ENCODE measurements at places on chromosomes 2 and 18. TPM values are rescaled to one million over a fixed set of nuclear protein-coding genes. Genes with fewer than 3 reads are reported as not detected.
A peak's percentile ranks its signal among the peaks of the same experiment; 100 is the strongest.

MRPL53 gene
- 57.8 TPM for polyA plus RNA-seq

PLEKHB2 gene
- polyA plus RNA-seq: 35.8 TPM

LYPD1 gene
- polyA plus RNA-seq: 0.55 TPM

C2orf80 gene
- polyA plus RNA-seq: not detected

GAD1 gene
- 1.3 TPM for polyA plus RNA-seq

LRRC30 gene
- not detected for polyA plus RNA-seq

HNRNPA3 gene
- 688 TPM for polyA plus RNA-seq

AGFG1 gene
- 60.8 TPM for polyA plus RNA-seq

ASB18 gene
- 0.07 TPM for polyA plus RNA-seq

MYO3B gene
- 2.5 TPM for polyA plus RNA-seq

NOSTRIN gene
- polyA plus RNA-seq: 45.3 TPM

RAB27B gene
- 12.1 TPM for polyA plus RNA-seq

DNA sequence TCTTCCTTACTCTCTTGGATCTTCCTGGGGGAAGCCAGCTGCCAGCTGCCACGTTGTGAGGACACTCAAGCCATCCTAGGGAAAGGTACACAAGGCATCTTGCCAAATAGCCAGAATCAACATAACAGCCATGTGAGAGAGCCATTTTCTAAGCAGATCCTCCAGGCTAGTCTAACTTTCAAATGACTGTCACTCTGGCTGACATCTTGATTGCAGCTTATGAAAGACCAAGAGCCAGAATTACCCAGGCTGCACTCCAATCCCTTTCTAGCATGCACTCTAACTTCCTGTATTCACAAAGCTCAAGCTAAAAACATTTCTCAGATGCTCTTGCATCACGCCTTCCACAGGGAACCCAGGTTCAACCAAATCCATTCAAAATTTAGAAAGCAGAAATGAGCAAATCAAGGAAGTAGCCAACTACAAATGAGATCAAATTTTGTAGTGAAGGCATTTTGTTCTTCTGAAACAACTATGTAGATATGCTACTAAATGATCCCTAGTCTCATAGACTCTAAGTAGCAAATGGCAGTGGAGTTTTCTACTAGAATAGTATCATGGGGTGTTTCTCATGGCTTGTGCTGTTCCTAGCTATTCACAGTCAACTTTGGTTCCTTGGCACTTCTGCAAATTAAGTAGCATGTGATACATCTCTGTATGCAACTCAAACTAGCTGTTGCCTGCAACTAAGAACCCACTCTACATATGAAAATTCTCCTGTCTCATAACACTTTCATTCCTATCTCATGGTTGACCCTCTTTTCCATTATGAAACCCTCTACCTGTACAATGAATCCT lies 281.9 kb downstream of the ZEB2 start:
- peaks cover 7% of the 10 kb centered on the region for H3K4me1 ChIP-seq
- no peaks in the 10 kb centered on the region for H3K36me3 ChIP-seq
- H3K27ac ChIP-seq: no peak overlapping the region
- no peak for DNase-seq
- H3K27me3 ChIP-seq: no peaks in the 10 kb centered on the region

GRCh38 chr2:132438691-132439090 lies 22.1 kb downstream of the GPR39 start:
- no peak overlapping the region for H3K27ac ChIP-seq
- H3K4me1 ChIP-seq: no peaks in the 10 kb centered on the region
- H3K27me3 ChIP-seq: no peaks in the 10 kb centered on the region
- H3K4me3 ChIP-seq: no peak overlapping the region

GRCh38 chr18:39051013-39051412 lies 1485.4 kb upstream of the CELF4 start:
- H3K27me3 ChIP-seq: no peaks in the 10 kb centered on the region
- no peak overlapping the region for H3K27ac ChIP-seq
- no peaks in the 10 kb centered on the region for H3K4me1 ChIP-seq
- H3K36me3 ChIP-seq: no peaks in the 10 kb centered on the region
- H3K4me3 ChIP-seq: no peak overlapping the region
- DNase-seq: no peak

- no peaks in the 10 kb centered on the region for H3K27me3 ChIP-seq
- no peaks in the 10 kb centered on the region for H3K36me3 ChIP-seq
- DNase-seq: no peak
- no peak overlapping the region for H3K27ac ChIP-seq
Observed at GRCh38 chr18:35516789-35517188, 19.0 kb upstream of the INO80C start.

DNA sequence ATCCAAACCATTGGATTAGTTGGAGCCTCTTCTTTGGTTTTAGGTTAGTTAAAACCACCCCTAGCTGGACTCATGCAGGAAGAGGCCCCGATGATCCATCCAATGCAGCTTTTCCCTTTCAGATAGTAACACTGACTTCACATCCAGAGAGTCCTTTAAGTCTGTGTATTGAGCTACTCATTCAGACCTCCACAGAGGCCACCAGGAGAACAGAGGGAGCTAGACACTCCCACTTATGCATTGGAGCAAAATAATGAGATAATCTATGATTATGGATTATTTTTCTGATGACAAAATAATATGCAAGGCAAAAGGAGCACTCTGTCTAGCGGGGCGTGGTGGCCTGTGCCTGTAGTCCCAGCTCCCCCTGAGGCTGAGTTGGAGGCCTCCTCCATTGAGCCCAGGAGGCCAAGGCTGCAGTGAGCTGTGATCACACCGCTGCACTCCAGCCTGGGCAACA lies 1.6 kb upstream of the ROCK2 start:
- no peaks in the 10 kb centered on the region for H3K36me3 ChIP-seq
- H3K4me3 ChIP-seq: no peak overlapping the region
- DNase-seq: no peak
- peaks cover 42% of the 10 kb centered on the region for H3K4me1 ChIP-seq
- H3K27ac ChIP-seq: peak overlapping the region; percentile 97

GRCh38 chr2:196538646-196539045 lies 100.9 kb upstream of the CCDC150 start:
- H3K4me1 ChIP-seq: no peaks in the 10 kb centered on the region
- H3K4me3 ChIP-seq: no peak overlapping the region
- DNase-seq: no peak
- H3K27me3 ChIP-seq: no peaks in the 10 kb centered on the region
- no peaks in the 10 kb centered on the region for H3K36me3 ChIP-seq

DNA sequence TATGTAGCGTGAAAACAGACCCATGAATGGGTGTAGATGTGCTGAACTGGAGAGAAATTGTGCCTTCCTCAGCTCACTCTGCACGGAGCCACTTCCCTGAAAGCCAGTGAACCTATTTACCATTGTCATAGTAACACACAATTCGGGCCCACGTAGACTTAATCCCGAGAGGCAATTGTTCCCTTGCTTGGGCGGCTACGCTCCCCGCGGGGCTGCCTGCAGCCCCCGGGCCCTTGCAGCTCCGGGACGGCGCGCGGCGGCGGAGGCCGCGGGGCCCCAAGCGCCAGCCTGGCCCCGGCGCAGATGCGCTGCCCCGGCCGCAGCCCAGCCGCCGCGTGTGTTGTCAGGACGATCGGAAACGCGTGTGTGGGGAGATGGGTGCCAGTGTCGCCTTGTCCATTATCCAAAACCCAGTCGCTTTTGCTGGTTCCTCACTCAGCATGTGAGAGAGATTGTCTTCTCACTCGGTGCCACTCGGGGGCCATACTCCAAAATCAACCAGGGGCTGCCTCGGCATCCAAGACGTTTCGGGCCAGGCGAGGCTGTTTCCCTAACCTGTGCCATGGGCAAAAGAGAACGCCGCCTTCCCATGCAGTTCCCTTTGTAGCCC lies 17.9 kb upstream of the LRRTM1 start:
- peaks cover 35% of the 10 kb centered on the region for H3K27me3 ChIP-seq
- no peaks in the 10 kb centered on the region for H3K36me3 ChIP-seq
- H3K4me1 ChIP-seq: no peaks in the 10 kb centered on the region
- DNase-seq: no peak
- H3K27ac ChIP-seq: no peak overlapping the region

DNA sequence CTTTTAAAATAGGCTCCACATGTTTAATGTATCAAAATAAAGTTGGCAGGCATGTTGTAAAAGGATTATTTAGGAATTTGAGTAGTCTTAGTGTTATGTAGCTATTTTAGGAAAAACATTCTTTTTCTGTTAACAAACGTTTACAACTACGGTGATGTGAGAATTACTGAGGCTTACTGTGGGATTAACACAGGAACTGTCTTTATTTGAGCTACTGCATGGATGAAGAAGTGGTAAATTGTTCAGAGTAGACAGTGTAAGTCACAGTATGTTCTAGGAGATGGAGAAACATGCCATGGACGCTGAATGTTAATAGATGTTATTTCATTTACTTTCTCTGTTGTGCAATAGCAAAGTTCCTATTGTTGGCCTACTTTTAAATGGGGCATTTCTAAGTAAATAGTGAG lies 1.6 kb downstream of the PPM1B start:
- no peaks in the 10 kb centered on the region for H3K27me3 ChIP-seq
- DNase-seq: peak; percentile 46
- peak overlapping the region; percentile 82 for H3K4me3 ChIP-seq
- peaks cover 46% of the 10 kb centered on the region for H3K4me1 ChIP-seq

- no peaks in the 10 kb centered on the region for H3K36me3 ChIP-seq
- H3K4me1 ChIP-seq: no peaks in the 10 kb centered on the region
- no peaks in the 10 kb centered on the region for H3K27me3 ChIP-seq
- no peak for DNase-seq
Observed at GRCh38 chr2:242064364-242065250, 195.1 kb downstream of the RTP5 start.

DNA sequence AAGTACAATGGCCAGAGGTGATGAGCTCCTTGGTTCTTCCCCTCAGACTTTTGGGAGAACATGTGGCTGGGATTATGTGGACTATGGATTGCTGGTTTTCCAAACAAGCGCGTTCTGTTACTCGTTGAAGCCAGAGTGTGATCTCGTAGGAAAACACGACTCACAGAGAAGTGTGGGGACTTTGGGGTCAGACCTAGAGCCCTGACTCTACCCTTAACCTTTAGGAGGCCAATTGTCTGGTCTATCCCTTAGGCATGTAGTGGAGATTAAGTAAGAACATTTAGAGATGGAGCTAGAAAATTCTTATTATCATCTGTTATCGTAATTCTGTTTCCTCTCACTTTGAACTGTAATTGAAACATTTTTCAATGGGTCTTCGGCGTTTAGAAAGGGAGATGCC lies 35.8 kb downstream of the BCL2L11 start:
- H3K36me3 ChIP-seq: peaks cover 55% of the 10 kb centered on the region
- no peaks in the 10 kb centered on the region for H3K27me3 ChIP-seq
- no peaks in the 10 kb centered on the region for H3K4me1 ChIP-seq
- H3K27ac ChIP-seq: no peak overlapping the region

- H3K27me3 ChIP-seq: no peaks in the 10 kb centered on the region
- no peak overlapping the region for H3K27ac ChIP-seq
- no peak overlapping the region for H3K4me3 ChIP-seq
- H3K4me1 ChIP-seq: no peaks in the 10 kb centered on the region
- H3K36me3 ChIP-seq: no peaks in the 10 kb centered on the region
- DNase-seq: no peak
Observed at GRCh38 chr2:128498589-128498988, 179.9 kb upstream of the HS6ST1 start.

- H3K4me3 ChIP-seq: no peak overlapping the region
- no peak overlapping the region for H3K27ac ChIP-seq
- peak; percentile 49 for DNase-seq
- H3K27me3 ChIP-seq: no peaks in the 10 kb centered on the region
- peaks cover 6% of the 10 kb centered on the region for H3K4me1 ChIP-seq
- no peaks in the 10 kb centered on the region for H3K36me3 ChIP-seq
Observed at GRCh38 chr2:162123806-162124758, 28.0 kb downstream of the GCG start.

GRCh38 chr18:2188258-2188657 lies 383.0 kb downstream of the METTL4 start:
- H3K27me3 ChIP-seq: no peaks in the 10 kb centered on the region
- H3K27ac ChIP-seq: no peak overlapping the region
- DNase-seq: no peak
- no peak overlapping the region for H3K4me3 ChIP-seq
- no peaks in the 10 kb centered on the region for H3K4me1 ChIP-seq

- H3K27me3 ChIP-seq: no peaks in the 10 kb centered on the region
- no peaks in the 10 kb centered on the region for H3K4me1 ChIP-seq
- DNase-seq: no peak
Observed at GRCh38 chr2:185510060-185510459, 228.5 kb upstream of the FSIP2 start.

DNA sequence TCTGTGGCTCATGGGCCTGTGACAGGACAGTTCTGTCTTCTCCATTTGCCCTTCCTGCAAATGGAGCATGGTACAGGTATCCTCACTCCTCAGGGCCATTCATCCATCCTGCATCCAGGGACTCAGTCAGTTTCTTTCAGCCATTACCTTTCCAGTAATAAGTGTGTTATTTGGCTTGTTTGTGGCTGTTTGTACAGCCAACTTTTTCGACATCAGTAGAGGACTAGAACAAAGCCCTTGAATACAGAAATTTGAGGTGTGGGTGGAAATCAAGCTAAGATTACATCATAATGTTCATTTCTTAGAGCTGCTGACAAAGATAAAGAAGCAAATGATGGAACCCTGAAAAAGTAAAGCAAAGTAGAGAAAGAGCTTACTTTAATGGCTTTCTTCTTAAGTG lies 290.4 kb downstream of the PTPRM start:
- no peaks in the 10 kb centered on the region for H3K36me3 ChIP-seq
- H3K4me1 ChIP-seq: no peaks in the 10 kb centered on the region
- H3K4me3 ChIP-seq: no peak overlapping the region
- DNase-seq: no peak
- no peak overlapping the region for H3K27ac ChIP-seq

GRCh38 chr2:148948868-148949267 lies 73.8 kb downstream of the KIF5C start:
- H3K4me1 ChIP-seq: no peaks in the 10 kb centered on the region
- no peak overlapping the region for H3K27ac ChIP-seq
- no peak overlapping the region for H3K4me3 ChIP-seq
- H3K27me3 ChIP-seq: no peaks in the 10 kb centered on the region
- DNase-seq: no peak
- no peaks in the 10 kb centered on the region for H3K36me3 ChIP-seq

DNA sequence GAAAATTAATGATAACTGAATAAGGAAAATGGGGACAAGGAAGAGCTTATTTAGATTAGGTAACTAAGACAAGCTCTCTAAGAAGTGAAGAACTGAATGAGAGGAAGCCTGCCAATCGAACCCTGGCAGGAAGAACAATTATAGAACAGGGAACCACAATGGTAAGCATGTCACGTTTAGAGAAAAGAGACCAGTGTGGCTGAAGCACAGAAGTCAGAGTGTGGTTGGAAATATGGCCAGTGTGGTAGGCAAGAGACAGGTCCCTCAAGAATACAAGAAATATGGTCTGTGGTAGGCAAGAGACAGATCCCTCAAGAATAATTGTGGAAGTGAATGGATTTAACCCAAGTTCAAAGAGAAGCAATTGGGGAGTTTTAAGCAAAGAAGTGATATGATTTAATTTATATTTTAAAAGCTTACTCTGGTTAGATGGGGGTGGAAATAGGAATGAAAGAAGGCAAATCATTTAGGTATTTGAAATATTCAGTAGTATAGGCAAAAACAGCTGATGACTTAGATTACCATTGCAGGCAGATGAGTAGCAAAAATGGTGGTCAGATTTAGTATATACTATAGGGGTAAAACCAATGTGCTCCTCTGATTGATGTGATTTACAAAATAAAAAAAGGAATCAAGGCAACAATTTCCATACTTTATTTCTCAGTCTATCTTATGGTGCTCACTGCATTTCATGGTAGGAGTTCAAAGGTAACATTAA lies 38.8 kb upstream of the ERMN start:
- no peak overlapping the region for H3K27ac ChIP-seq
- H3K4me1 ChIP-seq: no peaks in the 10 kb centered on the region
